Pancreas (tissue), 10 donors: ENCODE measurements at places on chromosomes 5 and 9.
A peak's percentile ranks its signal among the peaks of the same experiment; 100 is the strongest.

DNA sequence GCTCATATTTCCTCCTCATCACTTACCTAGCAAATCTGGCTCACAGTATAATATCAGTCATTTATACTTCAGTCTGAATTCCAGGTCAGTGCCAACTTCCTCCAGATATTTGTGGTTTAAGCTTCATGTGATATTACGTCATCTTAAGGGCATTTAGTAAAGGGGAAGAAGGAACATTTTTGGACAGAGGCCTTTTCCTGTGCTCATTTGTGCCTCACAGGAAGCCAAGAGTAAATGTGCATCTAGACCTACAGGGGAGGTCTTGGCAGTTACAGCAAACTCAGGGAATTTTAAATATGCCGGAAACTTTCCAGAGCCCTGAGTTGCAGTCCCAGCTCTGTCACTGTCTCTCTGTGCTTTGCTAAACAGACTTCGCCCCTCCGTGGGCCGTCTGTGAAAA is 12.3 kb upstream of the KCNIP1 start:
- H3K36me3 ChIP-seq = no peaks in the 10 kb centered on the region
- H3K4me3 ChIP-seq = no peak overlapping the region
- no peaks in the 10 kb centered on the region for H3K4me1 ChIP-seq
- peak overlapping the region; percentile 42 for H3K27ac ChIP-seq

GRCh38 chr5:170273968-170274710 is 23.4 kb downstream of the LCP2 start:
- no peaks in the 10 kb centered on the region for H3K36me3 ChIP-seq
- no peak overlapping the region for H3K4me3 ChIP-seq
- DNase-seq = no peak
- H3K27me3 ChIP-seq = no peaks in the 10 kb centered on the region

DNA sequence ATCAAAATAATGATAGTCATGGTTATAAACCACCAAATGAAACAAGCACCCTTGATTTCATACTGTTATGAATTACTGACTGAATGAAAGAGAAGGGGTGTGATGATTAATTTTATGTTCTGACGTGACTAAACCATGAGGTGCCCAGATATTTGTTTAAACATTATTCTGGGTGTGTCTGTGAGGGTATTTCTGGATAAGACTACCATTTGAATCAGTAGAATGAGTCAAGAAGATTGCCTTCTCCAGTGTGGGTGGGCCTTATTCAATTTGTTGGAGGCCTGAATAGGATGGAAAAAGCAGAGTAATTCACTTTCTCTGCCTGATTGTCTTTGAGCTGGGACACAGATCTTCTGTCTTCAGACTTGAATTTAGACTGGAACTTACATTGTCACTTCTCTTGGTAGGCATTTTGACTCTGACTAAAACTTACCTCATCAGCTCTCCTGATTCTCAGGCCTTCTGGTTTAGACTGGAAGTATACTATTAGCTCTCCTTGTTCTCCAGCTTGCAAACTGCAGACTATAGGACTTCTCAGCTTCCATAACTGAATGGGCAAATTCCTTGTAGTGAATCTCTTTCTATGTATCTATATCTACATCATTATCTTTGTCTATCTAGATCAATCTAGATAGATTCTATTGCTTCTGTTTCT is 321.9 kb upstream of the TARS1 start:
- DNase-seq = no peak
- H3K4me1 ChIP-seq = no peaks in the 10 kb centered on the region
- no peak overlapping the region for H3K4me3 ChIP-seq
- H3K36me3 ChIP-seq = no peaks in the 10 kb centered on the region
- no peaks in the 10 kb centered on the region for H3K27me3 ChIP-seq

DNA sequence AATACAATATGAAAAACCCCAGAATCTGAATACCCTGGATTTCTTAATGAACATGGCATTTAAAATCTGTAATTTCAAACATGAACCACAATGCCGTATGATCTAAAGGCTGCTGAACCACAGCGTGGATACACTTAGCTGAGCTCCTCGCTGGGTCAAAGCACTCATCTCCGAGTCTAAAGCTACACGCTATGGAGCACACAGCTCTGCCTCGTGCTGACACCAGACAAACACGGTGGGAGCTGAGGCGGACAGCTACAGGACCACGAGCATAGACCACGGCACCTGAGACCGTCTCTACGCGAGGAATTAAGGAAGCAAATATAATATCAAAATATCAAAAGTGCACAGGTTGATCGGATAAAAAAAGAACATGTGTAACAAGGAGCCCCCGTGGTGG is 42.8 kb upstream of the IPPK start:
- no peak for DNase-seq
- no peaks in the 10 kb centered on the region for H3K4me1 ChIP-seq
- H3K36me3 ChIP-seq = no peaks in the 10 kb centered on the region
- no peak overlapping the region for H3K27ac ChIP-seq
- H3K4me3 ChIP-seq = no peak overlapping the region
- H3K27me3 ChIP-seq = no peaks in the 10 kb centered on the region

DNA sequence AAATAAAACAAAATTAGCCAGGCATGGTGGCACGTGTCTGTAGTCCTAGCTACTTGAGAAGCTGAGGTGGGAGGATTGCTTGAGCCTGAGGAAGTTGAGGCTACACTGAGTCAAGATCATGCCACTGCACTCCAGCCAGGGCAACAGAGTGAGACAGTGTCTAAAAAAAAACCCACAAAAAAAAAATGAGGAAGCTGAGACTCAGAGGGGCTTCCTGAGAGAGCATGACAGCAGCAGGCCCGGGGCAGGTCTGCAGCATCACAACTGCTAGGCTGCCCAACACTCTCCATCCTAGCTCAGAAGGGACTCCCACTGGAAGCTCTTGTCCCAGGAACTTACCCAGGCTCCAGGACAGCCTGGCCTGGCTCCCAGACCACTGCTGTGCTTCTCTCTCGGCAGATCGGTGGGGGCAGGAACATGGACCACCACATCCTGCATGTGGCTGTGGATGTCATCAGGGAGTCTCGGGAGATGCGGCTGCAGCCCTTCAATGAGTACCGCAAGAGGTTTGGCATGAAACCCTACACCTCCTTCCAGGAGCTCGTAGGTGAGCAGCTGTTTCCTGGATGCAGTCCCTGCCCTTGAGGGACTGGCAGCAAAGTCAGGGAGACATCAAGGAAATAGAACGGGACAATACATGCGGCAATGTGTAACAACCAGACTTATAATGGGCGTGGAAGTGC is 19.1 kb downstream of the PTGS1 start:
- no peaks in the 10 kb centered on the region for H3K27me3 ChIP-seq
- DNase-seq = no peak
- H3K4me3 ChIP-seq = no peak overlapping the region
- H3K4me1 ChIP-seq = no peaks in the 10 kb centered on the region

DNA sequence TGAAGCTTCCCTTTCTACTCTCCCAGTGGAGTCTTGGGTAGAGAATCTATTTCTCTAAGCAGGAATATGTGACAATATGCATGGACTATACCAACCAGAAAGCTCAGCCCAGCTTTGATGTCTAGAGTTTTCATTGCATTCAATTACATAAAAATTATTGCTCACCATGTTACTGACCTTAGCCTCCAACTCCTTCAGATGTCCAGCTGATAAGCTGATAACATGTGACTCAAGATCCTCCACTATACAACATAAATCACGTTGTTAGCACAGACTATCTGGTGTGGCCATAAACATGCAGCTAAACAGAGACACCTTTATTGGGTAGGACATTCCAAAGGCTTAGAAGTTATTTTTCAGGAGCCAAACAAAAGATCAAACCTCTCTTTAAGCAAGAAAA is 1168.2 kb downstream of the CDH12 start:
- no peaks in the 10 kb centered on the region for H3K36me3 ChIP-seq
- H3K4me1 ChIP-seq = no peaks in the 10 kb centered on the region
- no peak overlapping the region for H3K4me3 ChIP-seq
- DNase-seq = no peak

DNA sequence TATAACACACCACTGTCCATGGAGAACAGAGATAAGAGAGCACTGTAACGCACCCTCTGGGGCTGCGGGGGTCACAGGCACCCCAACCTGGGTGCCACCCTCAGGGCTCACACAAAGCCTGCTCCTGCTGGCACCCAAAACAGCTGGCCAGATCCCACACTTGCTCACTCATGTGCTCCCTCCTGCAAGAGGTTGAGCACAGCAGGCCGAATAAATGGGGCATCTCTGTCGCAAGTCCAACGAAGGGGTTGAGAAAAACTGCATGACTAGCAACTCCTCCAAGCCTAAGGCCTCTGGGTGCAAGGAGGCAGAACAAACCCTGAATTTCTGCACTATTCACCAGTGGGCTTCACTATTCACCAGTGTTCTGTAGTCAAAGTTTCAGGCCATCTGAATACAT is 80.3 kb downstream of the SECISBP2 start:
- H3K4me3 ChIP-seq = no peak overlapping the region
- no peaks in the 10 kb centered on the region for H3K27me3 ChIP-seq
- no peaks in the 10 kb centered on the region for H3K36me3 ChIP-seq
- no peak overlapping the region for H3K27ac ChIP-seq
- no peaks in the 10 kb centered on the region for H3K4me1 ChIP-seq

DNA sequence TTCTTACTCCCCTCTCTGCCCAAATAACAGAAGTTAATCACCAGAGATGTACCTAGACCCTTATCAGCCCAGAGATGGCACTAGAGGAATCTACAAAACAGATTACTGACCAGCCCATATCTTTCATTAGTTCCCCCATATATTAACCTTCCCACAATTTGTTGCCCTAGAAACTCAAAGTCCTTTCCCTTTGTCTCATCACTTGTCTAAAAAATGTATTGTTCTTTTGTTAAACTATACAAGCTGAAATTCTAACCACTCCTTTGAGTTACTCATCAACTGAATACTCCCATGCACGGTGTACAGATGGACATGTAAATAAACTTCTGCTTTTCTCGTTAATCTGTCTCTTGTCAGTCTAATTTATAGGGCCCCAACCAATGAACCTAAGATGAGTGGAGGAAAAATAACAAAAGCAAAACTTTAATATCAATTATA is 130.9 kb downstream of the CCDC192 start:
- no peaks in the 10 kb centered on the region for H3K36me3 ChIP-seq
- no peak for DNase-seq
- no peak overlapping the region for H3K27ac ChIP-seq
- no peaks in the 10 kb centered on the region for H3K27me3 ChIP-seq
- no peaks in the 10 kb centered on the region for H3K4me1 ChIP-seq

- no peak for DNase-seq
- no peak overlapping the region for H3K4me3 ChIP-seq
- no peak overlapping the region for H3K27ac ChIP-seq
- no peaks in the 10 kb centered on the region for H3K27me3 ChIP-seq
- no peaks in the 10 kb centered on the region for H3K4me1 ChIP-seq
Measured at GRCh38 chr5:415928-416635, 26.9 kb upstream of the EXOC3 start.

GRCh38 chr5:45772402-45772801 is 76.2 kb upstream of the HCN1 start:
- no peaks in the 10 kb centered on the region for H3K27me3 ChIP-seq
- no peak overlapping the region for H3K27ac ChIP-seq
- H3K4me1 ChIP-seq = no peaks in the 10 kb centered on the region
- no peak overlapping the region for H3K4me3 ChIP-seq
- no peak for DNase-seq

DNA sequence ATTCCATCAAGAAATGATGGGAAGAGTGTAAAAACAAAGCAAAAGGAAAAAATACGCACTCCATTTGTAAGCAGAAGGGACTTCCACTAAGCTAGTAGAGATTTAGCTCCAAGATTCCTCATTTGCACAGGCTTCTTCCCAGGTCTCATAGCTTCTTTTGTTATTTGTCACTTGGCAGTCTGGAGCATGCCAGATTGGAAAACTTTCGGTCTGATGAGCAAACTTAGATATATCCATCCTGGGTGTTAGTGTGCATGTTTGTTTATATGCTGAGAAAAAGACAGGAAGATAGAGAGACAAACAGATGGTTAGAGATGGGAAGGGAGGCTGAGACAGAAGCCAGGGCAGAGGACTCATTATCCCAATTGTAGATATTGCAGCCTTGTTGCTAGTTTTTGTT is 1644.5 kb upstream of the NUDT12 start:
- no peak overlapping the region for H3K4me3 ChIP-seq
- H3K27ac ChIP-seq = no peak overlapping the region
- no peaks in the 10 kb centered on the region for H3K36me3 ChIP-seq
- no peaks in the 10 kb centered on the region for H3K27me3 ChIP-seq

DNA sequence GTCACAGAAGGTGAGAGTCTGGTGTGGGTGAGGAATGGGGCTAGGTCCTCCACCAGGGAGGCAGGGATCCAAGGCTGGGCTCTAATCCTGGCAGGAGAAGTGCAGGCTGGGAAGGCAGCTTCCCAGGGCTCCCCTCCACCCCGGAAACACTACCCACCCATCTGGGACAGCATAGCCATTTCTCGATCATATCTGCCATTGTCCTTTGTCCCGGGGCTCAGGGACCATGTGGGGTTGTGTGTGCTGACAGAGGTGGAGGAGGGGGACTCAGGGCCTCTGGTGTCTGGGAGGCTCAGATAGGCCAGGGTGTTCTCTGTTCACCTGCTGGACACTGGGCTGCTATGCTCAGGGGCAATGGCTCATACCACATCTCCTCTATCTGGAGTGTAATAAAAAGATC is 32.2 kb upstream of the STRBP start:
- no peak overlapping the region for H3K4me3 ChIP-seq
- no peak overlapping the region for H3K27ac ChIP-seq

DNA sequence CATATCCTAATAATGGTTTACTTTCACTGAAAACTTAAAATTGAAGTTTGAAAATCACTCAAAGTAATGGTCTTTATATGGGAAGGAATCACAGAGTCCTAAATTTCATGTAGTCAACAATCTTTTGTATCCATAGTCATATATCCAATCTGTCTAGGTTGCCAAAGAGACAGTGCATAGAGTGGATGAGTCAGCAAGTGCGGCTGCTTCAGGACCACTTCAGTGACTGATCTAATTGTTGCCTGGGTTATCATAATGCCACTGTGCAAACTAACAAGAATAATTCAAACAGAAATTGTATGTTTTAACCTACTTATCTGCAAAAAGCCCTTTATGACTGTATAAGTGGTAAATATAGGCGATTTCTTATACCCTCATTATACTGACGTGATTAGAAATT is 211.3 kb upstream of the PRR16 start:
- no peak overlapping the region for H3K27ac ChIP-seq
- H3K4me1 ChIP-seq = no peaks in the 10 kb centered on the region
- no peaks in the 10 kb centered on the region for H3K36me3 ChIP-seq
- no peak for DNase-seq
- H3K27me3 ChIP-seq = no peaks in the 10 kb centered on the region

- DNase-seq = no peak
- H3K36me3 ChIP-seq = no peaks in the 10 kb centered on the region
- no peaks in the 10 kb centered on the region for H3K4me1 ChIP-seq
Measured at GRCh38 chr5:100889896-100890295, 13.2 kb downstream of the ST8SIA4 start.

- DNase-seq = no peak
- no peaks in the 10 kb centered on the region for H3K27me3 ChIP-seq
- H3K4me1 ChIP-seq = no peaks in the 10 kb centered on the region
- no peaks in the 10 kb centered on the region for H3K36me3 ChIP-seq
- no peak overlapping the region for H3K4me3 ChIP-seq
- H3K27ac ChIP-seq = no peak overlapping the region
Measured at GRCh38 chr9:109926421-109926869, 146.4 kb downstream of the PALM2AKAP2 start.
